Activated CD4-positive, CD25-positive, alpha-beta regulatory T cell treated with anti-CD3 and anti-CD28 coated beads, Interleukin-2, amount 50 U/mL, for 24 hours (primary cell): ENCODE measurements at places on chromosomes 1 and 21.

GRCh38 chr1:230621324-230622030 is 20.8 kb upstream of the COG2 start:
- no peak for ATAC-seq

- ATAC-seq, result no peak
Measured at GRCh38 chr1:113792471-113792870, 19.8 kb downstream of the RSBN1 start.

- no peak for ATAC-seq
Measured at GRCh38 chr1:111515291-111516004, 12.0 kb upstream of the ADORA3 start.

DNA sequence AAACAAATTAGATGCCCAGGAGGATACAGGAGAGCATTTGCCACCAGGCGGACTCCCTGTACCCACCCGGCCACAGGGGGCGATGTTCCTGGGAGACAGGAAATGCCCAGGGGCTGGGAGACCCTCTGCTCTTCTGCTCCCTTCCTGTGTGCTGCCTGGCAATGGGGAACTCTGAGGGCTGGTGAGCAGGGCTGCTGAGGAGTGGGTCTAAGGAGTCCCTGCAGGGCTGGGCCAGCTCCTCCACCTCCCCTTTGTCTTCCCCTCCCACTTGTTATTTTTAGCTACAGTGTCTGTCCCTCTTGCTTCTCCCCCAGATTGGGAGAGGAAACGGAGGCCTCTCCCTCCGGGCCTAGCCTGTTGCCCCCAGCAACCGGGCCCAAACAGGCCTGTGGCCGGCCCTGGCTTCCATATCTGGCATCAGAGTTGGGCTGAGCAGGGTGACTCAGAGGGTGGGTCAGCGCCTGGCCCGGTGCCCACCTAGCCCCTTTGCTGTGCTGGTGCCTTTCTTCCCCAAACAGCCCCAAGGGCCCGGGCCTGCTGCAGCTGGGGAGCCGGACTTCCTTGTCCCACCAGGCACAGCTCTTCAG is 11.6 kb downstream of the LMNA start:
- peak; percentile 18 for ATAC-seq

GRCh38 chr1:44275991-44276405 is 62.7 kb downstream of the DMAP1 start:
- no peak for ATAC-seq

- no peak for ATAC-seq
Measured at GRCh38 chr1:56249234-56249633, 330.1 kb downstream of the PLPP3 start.

DNA sequence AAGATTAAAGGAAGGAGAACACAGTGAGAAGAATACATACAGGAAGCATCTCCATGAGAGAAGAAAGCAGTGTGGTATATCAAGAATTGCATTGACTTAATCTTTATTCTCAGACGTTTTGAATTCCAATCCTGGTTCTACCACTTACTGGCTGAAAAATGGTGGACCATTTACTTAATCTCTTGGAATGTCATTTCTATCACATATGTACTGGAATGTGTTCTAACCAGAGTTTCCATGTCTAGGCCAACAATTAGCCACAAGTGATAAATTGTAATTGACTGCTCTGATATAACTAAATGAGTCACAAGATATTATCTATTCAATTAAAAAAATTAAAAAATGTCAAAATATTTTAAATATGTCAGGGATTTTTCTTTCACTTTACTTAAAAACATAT is 626.1 kb downstream of the PTPRC start:
- no peak for ATAC-seq

GRCh38 chr1:217889401-217889800 is 258.3 kb downstream of the SPATA17 start:
- ATAC-seq, result no peak

GRCh38 chr1:30511991-30512913 is 211.1 kb downstream of the MATN1 start:
- no peak for ATAC-seq

- no peak for ATAC-seq
Measured at GRCh38 chr21:17613242-17613676, 558 bp upstream of the BTG3 start.

DNA sequence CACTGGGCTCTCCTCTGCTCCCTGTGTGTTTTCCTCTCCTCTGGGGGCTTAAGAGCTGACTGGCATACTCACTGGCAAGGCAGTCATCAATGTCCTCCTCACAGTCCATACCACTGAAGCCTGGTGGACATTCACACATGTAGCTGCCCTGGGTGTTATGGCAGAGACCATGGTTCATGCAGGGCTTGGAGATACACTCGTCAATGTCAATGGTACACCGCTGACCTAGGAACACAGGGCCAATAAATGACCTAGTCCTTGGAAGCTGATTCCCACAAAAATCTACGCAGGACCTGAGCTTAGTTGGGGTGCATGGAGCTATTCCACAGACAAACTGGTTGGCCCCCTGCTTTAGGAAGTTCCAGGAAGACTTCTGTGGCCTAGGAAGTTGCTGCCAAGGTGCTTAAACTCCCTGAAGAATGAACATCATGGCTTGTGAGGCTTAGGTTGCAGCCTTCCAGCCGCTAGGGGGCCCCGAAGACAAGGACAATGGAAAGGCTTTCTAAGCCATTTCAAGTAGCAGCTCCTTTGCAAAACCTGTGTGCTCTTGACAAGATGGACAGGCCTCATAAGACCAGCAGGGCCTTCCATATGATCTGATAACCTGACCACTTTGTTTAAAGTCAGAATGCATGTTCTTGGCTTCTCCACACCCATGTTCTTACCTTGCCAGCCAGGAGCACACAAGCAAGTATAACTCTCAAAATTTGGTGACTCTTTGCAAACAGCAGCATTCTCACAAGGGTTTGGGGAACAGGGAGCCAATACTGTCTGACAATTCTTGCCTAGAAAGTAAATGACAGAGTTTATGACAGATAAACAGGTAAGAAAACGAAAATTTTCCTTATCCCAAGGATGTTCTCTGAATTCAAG is 52.3 kb upstream of the ADAM30 start:
- peak; percentile 46 for ATAC-seq
